ENCODE measurements at places on chromosomes 13 and 19.

DNA sequence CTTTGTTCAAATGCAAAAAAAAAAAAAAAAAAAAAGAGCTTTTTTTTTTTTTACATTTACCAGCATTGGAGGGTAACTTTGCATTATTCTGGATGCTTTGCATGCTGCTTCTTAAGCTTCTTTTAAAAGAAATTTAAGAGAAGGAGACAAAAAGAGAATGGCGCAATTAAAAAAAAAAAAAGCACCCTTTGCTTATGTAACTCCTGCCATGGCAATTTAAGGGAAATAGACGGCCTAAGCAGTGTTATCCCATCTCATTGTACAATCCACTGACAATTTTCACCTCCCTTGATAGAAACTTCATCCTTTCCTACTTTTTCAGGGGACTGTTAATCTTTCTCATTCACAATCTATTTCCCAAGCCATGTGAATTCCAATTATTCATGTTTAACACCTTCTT is 129.8 kb downstream of the KCTD12 start:
- DNase-seq, result no peak

DNA sequence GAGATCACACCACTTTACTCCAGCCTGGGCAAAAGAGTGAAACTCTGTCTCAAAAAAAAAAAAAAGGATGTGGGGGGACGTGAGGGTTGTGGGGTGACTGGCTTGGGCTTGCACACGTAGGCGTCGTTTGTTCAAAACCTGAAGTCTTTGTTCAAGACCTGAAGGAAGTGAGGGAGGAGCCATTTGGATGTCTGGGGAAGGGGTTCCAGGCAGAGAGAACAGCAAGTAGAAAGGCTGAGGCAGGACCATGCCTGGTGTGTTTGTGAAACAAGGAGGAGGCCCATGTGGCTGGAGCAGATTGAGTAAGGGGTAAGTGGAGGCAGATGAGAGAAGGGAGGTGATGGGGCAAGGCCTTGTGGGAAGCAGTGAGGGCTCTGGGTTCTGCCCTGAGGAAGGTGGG is 27.8 kb downstream of the PIN1 start:
- DNase-seq, result no peak

GRCh38 chr19:11747277-11747676 is 8.5 kb upstream of the ZNF823 start:
- no peak for DNase-seq

DNA sequence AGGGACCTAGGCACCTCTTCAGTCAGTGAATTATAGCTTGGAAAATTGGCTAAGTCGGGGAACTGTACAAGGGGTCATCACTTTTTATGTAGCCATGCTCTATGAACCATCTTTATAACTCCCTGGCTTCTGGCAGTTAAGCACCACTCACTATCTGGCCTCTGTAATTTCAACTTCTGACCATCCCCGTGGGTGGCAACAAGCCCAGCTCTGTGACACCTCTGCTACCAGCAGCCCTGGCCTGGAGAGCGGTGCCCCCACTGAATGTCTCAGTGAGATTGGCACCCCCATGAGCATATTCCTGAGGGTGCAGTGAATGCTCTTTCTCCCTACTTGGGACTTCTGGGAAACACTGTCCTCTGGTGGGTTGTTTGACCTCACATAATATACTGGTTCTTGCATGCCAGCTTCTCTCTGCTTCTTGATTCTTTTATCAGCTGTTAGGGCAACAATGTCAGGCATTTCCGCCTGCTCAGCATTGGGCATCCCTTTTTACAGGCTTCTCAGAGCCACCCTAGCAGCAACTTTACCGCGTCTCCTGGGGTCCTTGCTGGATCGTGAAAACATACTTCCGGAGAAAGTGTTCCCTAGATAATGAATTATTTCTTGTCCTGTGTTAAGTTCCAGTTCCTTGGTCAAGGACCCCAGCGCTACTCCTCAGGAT is 10.4 kb downstream of the KL start:
- DNase-seq, result no peak

DNA sequence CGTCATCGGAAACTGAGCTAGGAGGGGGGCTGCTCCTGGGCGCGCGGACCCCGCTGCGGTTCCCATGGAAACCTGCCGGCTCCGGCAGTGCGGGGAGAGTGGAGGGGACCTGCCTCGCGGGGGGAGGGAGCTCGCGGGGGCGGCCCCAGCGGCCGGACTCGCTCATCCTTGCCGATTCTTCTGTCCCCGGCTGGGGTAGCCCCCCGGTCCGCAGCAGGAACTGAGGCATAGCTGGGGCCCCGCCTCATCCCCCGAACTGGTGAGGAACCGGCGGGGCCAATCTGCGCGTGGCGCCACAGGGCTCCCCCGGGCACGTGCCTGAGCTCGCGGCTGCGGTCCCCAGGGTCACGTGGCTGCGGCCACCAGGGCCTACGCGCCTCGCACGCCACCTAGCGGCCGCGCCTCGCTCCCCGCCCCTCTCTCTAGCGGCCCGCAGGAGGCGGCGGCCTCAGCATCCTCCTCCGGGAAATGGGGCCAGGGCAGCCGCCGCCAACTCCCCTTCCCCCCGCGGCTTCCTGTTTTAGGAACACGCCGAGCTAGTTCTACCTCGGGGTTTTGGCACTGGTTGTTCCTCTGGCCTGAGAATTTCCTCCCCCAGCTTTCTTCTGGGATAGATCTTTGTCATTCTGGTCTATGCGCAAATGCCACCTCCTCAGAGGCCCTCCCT is 1.7 kb upstream of the ELAVL3 start:
- peak; percentile 78 for DNase-seq

DNA sequence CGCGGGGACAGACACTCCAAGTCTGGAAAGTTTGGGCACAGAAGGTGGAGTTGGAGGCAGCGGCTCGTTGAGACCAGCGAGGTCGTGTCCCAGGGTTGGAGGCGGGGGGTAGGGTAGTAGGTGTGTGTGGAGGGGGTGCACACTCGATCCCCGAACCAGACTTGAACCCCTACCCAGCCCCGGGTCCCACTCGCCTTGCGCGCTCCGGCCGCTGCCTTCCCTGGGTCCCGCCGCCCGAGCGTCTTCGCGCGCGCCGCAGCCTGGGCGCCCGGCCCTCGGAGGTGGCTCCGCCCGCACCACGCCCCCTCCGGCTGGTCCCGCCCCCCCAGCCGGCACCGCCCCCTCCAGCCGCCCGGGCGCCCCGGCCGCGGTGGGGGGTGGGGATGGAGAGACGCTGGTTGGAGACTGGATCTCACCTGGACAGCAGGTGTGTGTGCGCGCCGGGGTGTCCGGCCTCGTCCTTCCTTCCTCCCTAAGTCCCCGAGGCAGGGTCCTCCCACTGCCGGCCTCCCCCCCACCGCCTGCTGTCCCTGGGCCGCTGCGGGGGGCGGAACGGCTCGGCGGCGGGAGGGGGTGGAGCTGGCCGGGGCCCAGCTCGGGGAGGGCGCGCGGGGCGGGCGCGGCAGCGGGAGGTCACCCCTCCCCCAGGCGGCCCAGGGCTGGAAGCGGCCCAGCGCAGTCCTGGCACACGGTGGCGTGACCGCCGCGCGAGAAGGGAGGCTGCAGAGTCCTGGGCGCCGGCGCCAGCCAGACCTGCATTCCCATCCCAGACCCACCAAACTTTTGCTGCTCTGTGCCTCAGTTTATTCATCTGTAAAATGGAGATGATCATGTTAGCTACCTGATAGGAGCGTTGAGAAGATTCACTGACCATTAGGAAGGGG is at the start of gene KANK2:
Gene KANK2 (minus strand): TSS at position 255 of the 884 bp plus-strand sequence. CDS start 3,034 bp downstream, outside the sequence.
- no peak for DNase-seq

DNA sequence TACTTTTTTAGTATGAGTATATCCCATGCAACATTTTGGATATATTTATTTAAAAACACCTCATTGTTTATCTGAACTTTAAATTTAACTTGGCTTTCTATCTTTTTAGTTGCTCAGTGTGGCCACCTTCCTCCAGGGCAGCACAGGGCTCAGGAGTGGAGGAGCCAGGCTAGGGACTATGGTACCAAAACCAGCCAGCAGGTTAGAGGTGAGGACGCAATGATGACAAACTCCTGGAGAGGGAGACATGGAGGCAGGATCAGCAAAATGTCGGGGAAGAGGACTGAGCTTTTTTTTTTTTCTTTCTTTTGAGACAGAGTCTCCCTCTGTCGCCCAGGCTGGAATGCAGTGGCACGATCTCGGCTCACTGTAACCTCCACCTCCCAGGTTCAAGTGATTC is 29.6 kb upstream of the CALM3 start:
- no peak for DNase-seq

- peak; percentile 9 for DNase-seq
These were observed 74.0 kb downstream of the DHRS12 start for GRCh38 chr13:51729866-51730553.

DNA sequence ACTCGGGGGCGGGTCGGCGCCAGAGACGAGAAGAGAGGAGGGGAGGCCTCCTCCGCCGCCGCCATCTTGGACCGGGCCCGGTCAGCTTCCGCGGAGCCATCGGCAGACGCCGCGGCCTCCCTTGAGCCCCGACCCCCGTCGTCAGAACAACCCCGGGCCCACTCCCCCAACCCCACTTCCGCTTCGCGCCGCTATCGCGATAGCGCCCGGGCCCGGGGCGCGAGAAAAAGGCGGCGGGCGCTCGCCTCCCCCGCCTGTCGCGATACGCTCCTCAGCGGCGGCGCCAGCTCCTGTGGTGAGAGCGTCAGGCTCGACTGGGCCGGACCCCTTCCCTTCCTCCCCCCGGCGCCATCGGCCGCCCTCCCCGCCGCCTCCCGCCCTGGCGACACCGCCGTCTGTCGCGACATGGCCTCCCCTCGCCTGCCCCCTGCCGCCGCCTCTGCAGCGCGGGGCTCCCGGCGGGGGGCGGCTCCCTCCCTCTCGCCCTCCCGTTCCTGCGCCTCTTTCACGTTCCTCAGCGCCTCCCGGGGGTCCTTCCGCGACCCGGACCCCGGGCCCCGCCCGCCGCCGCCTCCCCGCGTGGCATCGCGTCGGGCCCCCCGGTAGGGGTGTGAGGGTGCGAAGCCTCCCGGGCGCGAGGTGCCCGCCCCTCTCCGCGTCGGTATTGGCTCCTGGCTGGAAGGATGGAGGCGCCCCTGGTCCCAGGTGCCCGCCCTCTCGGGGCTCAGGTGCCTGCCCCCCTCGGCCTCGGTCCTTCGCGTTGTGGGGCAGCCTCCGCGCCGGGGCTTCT is at the start of gene CNOT3:
Gene CNOT3 (plus strand): TSS at position 64 of the 790 bp plus-strand sequence. CDS start 5,217 bp downstream, outside the sequence.
- no peak for DNase-seq

DNA sequence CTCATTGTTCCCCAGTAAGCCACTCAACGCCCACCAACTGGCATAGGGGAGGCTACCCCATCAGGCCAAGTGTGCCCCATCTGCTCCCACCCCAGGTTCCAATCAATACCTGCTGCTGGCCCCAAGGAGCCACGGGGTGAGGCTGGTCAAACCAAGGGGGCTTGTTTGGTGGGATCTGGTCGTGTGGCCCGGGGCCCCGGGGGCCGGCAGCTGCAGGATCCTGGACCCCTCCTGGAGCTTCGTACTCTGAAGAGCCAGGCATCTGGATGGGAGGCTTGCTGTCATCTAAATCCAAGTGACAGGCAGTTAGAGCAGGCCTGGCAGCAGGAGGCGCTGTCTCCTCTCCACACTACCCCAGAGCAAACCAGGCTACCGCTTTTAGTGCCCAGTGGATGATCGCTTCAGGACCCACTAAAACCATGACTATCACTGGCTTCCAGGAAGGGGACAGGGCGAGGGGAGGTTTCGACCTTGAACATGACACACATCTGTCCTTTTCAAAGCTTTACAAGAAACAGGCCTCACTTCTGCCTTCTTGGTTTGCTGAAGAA is 14.2 kb downstream of the CHERP start:
- DNase-seq, result no peak

- DNase-seq, result no peak
These were observed at the start of gene PCDH8 for GRCh38 chr13:52848455-52849195. Gene PCDH8, minus strand, starts transcription at chr13:52848640. Its CDS starts 204 bp downstream, at chr13:52848436.

- no peak for DNase-seq
These were observed 29.3 kb downstream of the SERP2 start for GRCh38 chr13:44402899-44403445.

- DNase-seq, result no peak
These were observed 153.2 kb downstream of the USP12 start for GRCh38 chr13:27018344-27018861.

- no peak for DNase-seq
These were observed 353.1 kb downstream of the ENOX1 start for GRCh38 chr13:43433691-43434141.

- DNase-seq, result no peak
These were observed 106.2 kb downstream of the SHISA2 start for GRCh38 chr13:25945596-25945995.

DNA sequence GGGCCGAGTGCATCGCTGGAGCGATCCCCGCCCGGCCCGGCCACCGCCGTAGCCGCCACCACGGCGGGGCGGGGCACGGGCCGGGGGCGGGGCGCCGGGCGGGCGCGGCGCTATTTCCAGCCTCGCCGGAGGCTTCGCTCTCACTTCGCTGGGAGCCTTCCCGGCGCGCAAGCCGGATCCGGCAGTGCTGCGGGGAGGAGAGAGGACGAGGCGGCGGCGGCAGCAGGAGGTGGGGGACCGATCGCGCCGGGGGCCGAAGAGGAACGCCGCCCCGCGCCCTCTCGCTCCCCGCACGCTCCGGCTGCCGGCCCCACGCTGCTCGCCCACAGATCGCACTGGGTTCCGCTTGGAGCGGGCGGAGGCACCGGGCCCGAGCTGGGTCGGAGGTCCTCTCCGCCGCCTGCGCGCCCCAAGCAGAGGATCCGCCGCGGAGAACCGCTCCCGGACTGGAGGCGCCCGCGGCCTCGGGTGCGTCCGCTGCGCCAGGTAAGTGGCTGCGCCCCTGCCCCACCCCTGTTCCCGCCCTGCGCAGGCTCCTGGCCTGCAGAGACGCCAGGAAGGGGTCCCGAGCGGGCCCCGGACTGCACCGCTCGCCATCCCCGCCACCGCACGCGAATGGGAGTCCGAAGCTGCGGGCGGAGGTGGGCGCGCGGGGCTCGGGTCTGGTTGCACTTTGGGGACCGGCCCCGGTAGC is at the start of gene CHST8:
Gene CHST8 (plus strand): TSS at position 143 of the 694 bp plus-strand sequence. CDS start 67,309 bp downstream, outside the sequence.
- DNase-seq, result no peak

DNA sequence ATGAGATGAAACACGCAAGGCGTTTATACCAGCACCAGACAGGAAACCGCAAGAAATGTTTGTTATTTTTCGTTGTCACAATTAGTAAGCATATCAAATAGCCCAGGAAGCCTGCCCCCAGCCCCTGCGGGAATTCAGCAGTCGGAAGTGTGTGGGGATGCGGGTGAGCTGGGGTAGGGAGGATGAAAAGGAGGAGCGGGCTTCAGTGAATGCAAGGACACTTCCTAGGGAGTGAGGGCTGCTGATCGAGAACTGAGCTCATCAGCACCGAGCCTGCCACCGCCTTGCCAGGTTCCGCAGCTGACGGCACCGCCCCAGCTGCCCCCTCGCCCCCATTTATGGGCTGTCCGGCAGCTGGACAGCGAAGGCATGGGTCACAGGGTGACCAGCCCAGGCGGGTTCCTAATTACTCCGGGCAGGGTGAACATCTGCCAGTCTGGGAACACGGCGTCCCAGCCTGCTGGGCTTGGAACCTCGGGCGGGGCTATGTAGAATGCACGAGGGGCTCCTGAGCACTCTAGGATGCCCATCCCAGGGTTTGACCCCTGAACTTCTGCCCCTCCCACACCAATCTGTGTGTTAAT is 1.6 kb upstream of the BEST2 start:
- no peak for DNase-seq

- no peak for DNase-seq
These were observed 154.7 kb upstream of the TSC22D1 start for GRCh38 chr13:44730851-44731250.

DNA sequence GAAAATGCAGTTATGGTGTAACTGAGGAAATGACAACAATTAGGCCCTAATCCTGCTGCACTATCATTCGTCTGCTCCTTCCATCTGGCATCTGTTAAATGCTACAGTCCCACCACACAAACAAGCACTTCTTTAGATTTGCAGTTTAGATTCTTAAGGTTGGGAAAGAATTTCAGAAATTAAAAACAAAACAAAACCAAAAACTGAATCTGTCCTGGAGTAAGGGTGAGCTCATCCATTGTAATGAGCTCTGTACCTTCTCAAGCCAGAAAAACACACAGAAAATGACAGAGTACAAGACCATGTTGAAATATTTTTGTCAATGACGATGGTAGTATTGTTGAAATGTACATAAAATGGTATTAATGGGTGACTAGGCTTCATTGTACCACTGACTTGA is 28.3 kb downstream of the SMAD9 start:
- DNase-seq, result no peak

Measured in NK-92 treated with Interleukin-12 subunit alpha and Interleukin-12 subunit beta, amount 100 ng/mL, for 24 hours (cell line).